ENCODE measurements at places on chromosomes 11 and 22. TPM values are rescaled to one million over a fixed set of nuclear protein-coding genes. Genes with fewer than 3 reads are reported as not detected.

- H3K4me3 ChIP-seq: no peak overlapping the region
- no peaks in the 10 kb centered on the region for H3K4me1 ChIP-seq
- no peak overlapping the region for H3K27ac ChIP-seq
- no peak for DNase-seq
- H3K27me3 ChIP-seq: peaks cover 4% of the 10 kb centered on the region
- H3K36me3 ChIP-seq: no peaks in the 10 kb centered on the region
These were observed 13.7 kb downstream of the MS4A13 start for GRCh38 chr11:60528934-60529333.

DNA sequence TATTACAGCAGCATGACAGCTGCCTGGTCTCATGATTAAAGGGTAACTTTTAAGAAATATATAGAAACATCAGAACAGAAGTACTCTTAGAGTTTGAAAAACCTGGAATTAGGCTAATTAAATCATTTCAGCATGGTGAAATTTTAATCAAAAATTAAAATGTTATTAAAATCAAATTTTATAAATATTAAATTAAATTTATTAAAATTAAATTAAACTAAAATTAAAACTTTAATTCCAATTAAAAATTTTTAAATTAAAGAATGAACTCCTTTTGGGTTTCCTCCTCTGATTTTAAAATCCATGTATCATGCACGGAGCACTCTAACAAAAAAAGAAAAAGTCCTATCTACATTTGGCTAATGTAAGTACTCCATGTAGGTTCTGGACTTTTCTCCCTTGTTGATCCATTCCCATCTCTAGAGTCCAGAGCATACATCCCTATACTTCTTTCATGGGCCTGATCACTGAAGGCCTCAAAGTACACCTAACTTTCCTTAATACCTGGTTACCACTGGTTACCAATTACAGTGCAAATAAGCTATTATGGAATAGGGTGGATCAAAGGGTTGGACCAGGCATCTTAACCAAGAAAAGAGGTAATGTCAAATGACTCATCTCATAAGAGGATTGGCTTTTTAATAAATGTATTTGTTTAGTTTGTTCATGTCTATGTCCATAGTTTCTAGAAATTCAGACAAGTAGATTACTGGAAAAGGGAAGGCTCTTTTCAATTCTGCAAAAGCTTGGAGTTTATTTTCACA, 48.4 kb upstream of the MUC15 start:
- no peak overlapping the region for H3K27ac ChIP-seq
- no peaks in the 10 kb centered on the region for H3K4me1 ChIP-seq

- H3K27me3 ChIP-seq: no peaks in the 10 kb centered on the region
- no peaks in the 10 kb centered on the region for H3K36me3 ChIP-seq
- H3K4me1 ChIP-seq: peaks cover 10% of the 10 kb centered on the region
- no peak for DNase-seq
These were observed 43.2 kb downstream of the PANX1 start for GRCh38 chr11:94171693-94172440.

Gene MAPK1
- 150 TPM for total RNA-seq

DNA sequence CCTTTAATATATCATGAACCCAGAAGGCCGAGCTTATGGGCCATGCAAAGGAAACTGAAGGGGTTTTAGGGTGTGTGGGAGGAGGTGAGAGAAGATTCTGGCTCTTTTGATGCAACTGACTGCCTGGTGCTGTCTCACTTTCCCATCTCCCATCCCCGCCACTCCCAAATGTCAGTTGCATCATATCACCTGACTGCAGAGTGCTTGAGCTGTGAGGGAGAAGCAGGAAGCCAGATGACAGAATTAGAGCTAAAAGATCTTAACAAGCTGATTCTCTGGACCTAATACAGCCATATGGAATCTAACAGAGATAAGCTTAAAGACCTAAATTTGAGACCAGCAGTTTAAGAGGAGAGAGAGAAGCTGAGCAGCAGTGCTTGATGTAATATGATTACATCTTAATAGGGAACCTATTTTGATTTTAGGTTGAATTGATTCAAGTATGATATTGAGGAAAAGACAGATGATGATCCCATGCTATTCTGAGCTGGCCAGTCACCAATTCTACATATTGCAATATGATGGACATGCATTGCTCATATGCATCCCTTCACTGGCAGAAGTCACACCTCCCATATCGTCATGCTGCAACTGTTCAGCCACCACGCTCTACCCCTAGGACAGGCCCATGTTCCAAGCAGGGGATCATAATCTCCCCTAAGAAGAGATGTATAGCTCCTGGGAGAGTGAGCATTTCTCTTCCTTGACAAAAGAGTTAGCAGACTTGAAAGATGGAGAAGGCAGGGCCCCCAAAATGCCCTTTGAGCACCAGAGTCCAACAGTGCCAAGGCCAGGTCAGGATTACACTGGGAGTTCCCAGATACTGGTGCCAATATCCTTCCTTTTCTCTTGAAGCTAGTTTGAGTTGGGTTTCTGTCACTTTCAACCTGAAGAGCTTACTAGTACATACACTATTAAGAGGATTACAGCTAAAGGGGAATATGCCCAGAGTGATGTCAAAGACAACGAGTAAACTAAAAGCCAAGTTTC, 44.9 kb downstream of the PLEKHA7 start:
- no peak overlapping the region for H3K4me3 ChIP-seq
- H3K27me3 ChIP-seq: no peaks in the 10 kb centered on the region
- no peaks in the 10 kb centered on the region for H3K36me3 ChIP-seq
- H3K4me1 ChIP-seq: peaks cover 10% of the 10 kb centered on the region
- DNase-seq: no peak
- H3K27ac ChIP-seq: no peak overlapping the region

DNA sequence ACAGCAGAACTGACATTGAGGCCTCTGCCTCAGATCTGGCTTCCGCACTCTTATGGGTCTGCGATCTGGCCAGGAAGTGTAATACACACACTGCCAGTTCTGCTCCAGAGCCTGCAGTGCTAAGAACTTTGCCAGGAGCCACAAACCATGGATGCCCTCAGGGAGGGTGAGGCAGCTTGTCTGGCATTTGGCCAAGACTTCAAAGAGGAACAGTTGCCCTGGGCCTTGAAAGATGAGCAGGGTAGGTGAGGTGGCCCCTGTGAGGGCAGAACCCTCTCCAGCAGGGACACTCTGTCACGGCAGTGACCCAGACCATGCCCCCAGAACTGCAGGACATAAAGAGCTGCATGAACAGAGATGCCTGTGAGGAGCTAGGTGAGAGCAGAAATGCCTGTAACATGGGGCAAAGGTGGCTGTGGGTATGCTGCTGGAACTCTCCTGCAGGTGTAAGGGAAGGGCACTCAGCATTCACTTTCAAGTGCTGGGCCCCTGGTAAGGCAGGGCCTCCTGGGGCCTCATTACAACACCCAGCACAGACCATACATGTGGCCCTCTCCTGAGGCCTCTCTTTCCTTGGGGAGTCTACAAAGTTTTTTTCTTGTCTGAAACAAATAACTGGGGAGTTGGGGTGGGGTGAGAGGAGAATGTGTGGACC, 47.3 kb downstream of the NEU3 start:
- no peaks in the 10 kb centered on the region for H3K36me3 ChIP-seq
- H3K27me3 ChIP-seq: peaks cover under 1% of the 10 kb centered on the region
- no peak overlapping the region for H3K4me3 ChIP-seq
- DNase-seq: no peak
- H3K27ac ChIP-seq: no peak overlapping the region

DNA sequence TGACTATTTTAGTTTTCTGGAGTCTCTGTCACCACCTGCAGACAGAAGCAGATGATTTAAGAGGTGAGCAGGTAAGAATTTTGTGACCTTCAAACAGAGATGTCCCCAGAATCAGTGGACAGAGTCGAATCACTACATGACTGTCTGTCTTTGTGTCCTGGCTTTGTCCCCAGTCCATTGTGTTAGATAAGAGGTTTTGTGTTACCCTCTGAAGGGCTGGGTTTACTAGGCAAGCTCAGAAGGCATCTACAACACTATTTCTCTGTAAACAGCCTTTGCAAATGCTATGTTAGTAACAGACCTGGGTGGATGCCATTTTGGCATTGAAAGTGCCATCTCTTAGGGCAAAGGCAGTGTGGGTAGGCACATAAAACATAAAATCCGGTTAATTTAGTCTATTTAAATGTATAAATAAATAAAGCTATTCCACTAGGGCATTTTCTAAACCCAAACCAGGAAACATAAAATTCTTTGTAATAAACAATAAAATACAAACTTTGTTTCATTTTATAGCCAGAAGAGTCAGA, 40.3 kb upstream of the CADM1 start:
- no peak for DNase-seq
- no peaks in the 10 kb centered on the region for H3K4me1 ChIP-seq
- no peak overlapping the region for H3K4me3 ChIP-seq
- no peaks in the 10 kb centered on the region for H3K27me3 ChIP-seq
- H3K36me3 ChIP-seq: no peaks in the 10 kb centered on the region

DNA sequence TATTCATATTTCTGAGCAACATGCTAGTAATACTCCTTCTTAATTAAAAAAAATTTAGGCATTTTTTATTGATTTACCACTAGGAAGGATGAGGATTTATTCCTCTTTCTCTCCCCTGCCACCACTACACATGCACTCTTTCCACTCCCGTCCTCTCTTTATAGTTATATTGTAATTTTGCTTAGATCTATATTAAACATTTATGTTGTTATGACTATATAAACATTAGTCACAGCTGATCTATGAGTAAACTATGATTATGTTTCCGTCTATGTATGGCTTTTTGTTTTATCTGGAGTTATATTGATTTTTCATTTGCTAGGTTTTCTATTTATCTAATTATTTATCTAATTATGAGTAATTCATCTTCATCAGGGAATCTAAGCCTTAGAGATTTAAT, 17.8 kb downstream of the CCDC15 start:
- no peak overlapping the region for H3K4me3 ChIP-seq
- no peaks in the 10 kb centered on the region for H3K36me3 ChIP-seq
- no peaks in the 10 kb centered on the region for H3K27me3 ChIP-seq
- H3K4me1 ChIP-seq: no peaks in the 10 kb centered on the region

DNA sequence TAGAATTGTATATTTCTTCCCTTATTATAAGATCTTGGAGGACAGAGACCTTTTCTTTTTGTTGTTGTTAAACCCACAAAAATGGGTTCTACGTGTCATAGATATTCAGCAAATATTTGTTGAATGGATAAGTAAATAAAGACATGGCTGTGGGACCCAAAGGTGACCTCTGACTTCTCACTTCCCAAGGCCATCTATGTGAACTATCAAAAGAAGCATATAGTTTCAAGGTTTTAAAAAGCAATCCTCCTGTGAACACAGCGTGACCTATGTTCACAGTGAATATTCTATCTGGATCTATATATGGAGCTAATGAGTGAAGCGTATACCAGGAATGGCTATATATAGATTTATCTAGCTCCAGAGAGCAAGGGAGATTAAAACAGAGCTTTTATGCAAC, 312.8 kb upstream of the C11orf87 start:
- no peak overlapping the region for H3K27ac ChIP-seq
- no peaks in the 10 kb centered on the region for H3K36me3 ChIP-seq
- no peak for DNase-seq
- no peak overlapping the region for H3K4me3 ChIP-seq

Gene SLC43A3
- 189 TPM for total RNA-seq

GRCh38 chr11:119021631-119022030, 3.1 kb downstream of the TRAPPC4 start:
- no peaks in the 10 kb centered on the region for H3K27me3 ChIP-seq
- H3K27ac ChIP-seq: no peak overlapping the region
- no peak for DNase-seq
- H3K4me1 ChIP-seq: peaks cover 22% of the 10 kb centered on the region
- H3K4me3 ChIP-seq: peak overlapping the region; percentile 56

Gene CARNS1
- 0.68 TPM for total RNA-seq

DNA sequence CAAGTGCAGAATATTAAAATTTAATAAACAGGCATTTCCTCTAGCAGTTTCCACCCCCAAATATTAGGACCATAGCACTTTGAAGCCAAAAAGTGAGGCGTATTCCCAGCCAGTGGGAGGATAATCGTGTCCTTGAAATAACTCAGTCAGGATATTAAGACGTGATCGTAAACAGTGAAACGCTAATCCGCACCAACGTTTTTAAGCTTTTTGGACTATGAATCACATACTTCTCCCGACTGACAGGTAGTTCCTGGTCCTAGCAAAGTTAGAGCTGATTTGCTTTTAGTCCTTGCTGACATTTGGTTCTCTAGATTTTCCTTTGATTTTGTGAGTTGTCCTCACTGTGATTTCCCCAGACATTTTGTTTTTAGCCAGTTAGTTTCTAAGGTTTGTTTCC, 197.1 kb upstream of the ARHGAP20 start:
- peaks cover 14% of the 10 kb centered on the region for H3K4me1 ChIP-seq
- DNase-seq: no peak
- no peaks in the 10 kb centered on the region for H3K36me3 ChIP-seq
- H3K27ac ChIP-seq: no peak overlapping the region

Gene GPR83
- 0.05 TPM for total RNA-seq

DNA sequence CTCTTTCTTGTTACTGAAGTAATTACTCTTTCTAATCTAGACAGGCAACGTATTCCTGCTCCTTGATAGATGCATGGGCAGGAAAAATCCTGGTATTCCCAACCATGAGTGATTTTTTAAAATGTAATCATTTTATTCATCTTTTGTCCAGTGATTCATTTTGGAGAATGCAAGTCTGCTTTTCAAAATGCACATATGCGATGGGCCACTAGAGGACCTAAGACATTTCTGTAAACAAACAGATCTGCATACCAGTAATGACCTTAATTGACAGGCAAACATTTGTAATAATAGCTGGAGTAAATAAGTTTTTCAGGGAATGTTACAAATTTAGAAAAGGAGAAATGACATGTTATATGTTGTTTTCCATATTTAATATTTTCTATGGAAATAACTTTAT, 1167.6 kb downstream of the JRKL start:
- H3K4me3 ChIP-seq: no peak overlapping the region
- H3K27me3 ChIP-seq: no peaks in the 10 kb centered on the region
- DNase-seq: no peak
- no peaks in the 10 kb centered on the region for H3K36me3 ChIP-seq
- no peak overlapping the region for H3K27ac ChIP-seq

DNA sequence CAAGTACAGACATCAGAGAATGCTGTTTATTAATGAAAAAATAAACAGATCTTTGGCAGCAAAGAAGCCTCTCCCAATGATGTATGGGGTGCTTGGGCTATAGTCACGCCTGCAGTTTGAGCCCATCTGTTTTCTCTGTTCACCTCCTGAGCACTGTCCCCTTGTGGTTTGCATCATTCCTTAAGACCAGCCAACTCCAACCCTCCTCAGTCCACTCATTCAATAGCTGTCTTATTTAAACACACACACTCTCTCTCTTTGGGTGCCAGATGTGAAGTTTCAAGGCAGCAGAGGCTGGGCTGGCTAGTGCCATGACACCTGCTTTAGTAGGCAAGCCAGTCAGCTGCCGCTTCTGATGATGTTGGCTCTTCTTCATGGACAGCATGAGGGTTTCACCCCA, 58.1 kb downstream of the POLD3 start:
- H3K27ac ChIP-seq: no peak overlapping the region
- H3K4me3 ChIP-seq: no peak overlapping the region
- no peak for DNase-seq
- peaks cover 2% of the 10 kb centered on the region for H3K4me1 ChIP-seq
- H3K27me3 ChIP-seq: no peaks in the 10 kb centered on the region

Gene ARHGAP1
- total RNA-seq: 58.8 TPM

GRCh38 chr11:72668629-72669347, 5.4 kb downstream of the PDE2A start:
- no peak overlapping the region for H3K27ac ChIP-seq
- no peak overlapping the region for H3K4me3 ChIP-seq
- peak; percentile 59 for DNase-seq
- peaks cover 15% of the 10 kb centered on the region for H3K4me1 ChIP-seq
- H3K36me3 ChIP-seq: no peaks in the 10 kb centered on the region

GRCh38 chr11:131288521-131289091, 81.8 kb upstream of the NTM start:
- no peaks in the 10 kb centered on the region for H3K4me1 ChIP-seq
- no peak overlapping the region for H3K4me3 ChIP-seq
- H3K27ac ChIP-seq: no peak overlapping the region
- no peaks in the 10 kb centered on the region for H3K36me3 ChIP-seq

Gene LRP4
- 0.07 TPM for total RNA-seq
